ENCODE measurements at places on chromosomes 7 and 10.

DNA sequence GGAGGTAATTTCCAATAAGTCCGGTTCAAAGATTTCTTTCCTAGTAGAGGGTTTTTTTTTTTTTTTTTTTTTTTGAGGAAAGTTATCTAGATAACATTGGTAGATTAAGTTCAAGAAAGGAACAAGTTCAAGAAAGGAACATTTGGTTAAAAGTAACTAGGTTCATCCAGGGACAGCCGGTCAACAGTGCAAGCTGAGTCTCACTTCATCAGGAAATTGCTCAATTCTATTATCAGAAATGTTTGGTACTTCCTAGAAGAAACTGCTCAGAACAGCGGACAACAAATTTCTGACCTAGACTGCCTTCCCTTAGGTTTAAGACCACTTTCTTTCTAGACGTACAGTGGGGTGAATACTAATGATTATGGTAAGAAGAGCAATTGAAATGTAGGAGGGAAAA is 3.7 kb upstream of the IL2RA start:
- no peak for DNase-seq

- no peak for DNase-seq
Measured at GRCh38 chr10:31605426-31605825, 286.4 kb downstream of the ZEB1 start.

- DNase-seq, result no peak
Measured at GRCh38 chr7:146090023-146090645, 26.5 kb upstream of the CNTNAP2 start.

GRCh38 chr7:2878306-2878705 is 34.2 kb upstream of the GNA12 start:
- DNase-seq, result no peak
